Astrocyte of the cerebellum (primary cell): ENCODE measurements at places on chromosomes 4 and X.

GRCh38 chr4:20592663-20593062, 107.6 kb upstream of the PACRGL start:
- DNase-seq = no peak

- DNase-seq = no peak
These were observed 95.4 kb upstream of the ADRA2C start for GRCh38 chr4:3670521-3671519.

DNA sequence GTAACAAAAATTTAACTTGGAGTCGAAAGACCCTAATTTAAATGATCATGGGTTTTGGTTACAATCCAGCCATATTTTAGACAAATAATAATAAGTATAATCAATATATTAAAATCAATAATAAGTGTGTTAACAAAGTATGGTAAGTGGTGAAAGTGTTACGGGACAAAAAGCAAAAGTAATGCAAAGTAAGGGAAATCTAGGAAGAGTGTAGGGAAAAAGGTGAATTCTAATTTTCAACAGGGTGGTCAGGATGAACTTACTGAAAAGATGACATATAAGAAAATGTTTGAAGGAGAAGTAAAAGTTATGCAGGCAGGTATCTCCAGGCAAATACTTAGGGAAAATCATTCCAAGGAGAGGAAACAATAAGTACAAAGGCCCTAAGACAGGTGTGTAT, 32.3 kb downstream of the STX18 start:
- no peak for DNase-seq

DNA sequence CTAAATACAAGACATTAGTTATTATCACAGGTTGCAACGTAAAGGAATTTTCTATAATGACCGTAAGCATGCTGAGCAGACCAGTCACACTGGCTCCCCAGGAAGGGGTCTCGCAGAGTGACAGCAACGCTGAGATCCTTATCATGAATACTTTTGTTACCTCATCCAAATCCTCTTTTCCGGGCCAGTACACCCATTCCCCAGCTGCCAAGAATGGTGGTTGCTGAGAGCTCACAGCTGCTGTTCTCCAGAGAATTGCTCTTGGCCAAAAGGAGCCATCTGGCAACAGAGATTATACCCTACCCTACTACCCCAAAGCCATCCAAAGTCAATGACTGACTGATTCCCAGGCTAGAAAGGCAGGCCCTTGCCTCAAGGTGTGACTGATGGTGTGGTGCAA, 91.6 kb downstream of the FUNDC1 start:
- DNase-seq = no peak

- no peak for DNase-seq
These were observed 1607.7 kb downstream of the ARAP2 start for GRCh38 chr4:34636623-34637022.

DNA sequence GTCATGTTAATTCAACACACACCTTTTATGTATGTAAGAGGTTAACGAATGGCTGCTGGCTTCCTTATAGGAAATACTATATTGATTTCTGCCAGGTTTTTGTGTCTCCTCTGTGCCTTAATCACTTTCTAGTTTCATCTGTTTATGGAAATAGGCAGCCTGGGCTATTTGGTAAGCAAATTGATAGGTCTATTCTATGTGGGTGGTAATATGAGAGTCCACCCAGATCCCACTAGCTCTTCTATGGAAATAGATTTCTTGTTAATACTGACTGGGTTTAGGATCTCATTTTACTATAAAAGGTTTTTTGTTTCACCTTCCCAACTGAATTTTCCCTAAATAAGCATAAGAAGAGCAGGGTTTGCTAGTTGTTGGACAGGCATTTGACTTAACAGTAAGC, 4.1 kb downstream of the BMX start:
- no peak for DNase-seq

- DNase-seq = no peak
These were observed 525.1 kb upstream of the AGA start for GRCh38 chr4:177967328-177967727.

DNA sequence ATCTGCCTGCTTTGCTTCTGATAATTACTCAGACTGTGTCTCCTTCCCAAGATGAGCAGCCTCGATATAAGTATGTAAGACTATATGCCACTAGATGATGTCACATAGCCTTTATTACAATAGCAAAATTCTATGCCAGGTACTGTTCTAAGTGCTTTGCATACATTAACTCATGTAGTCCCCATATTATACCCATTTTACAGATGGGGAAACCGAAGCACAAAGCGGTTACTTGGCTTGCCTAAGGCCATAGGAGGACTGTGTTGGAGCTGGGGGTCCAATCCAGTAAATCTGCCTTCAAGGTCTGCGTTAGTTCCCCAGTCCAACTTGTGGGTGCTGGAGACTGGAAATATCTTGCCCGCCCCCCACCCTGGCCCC, 826 bp upstream of the SCML1 start:
- no peak for DNase-seq

DNA sequence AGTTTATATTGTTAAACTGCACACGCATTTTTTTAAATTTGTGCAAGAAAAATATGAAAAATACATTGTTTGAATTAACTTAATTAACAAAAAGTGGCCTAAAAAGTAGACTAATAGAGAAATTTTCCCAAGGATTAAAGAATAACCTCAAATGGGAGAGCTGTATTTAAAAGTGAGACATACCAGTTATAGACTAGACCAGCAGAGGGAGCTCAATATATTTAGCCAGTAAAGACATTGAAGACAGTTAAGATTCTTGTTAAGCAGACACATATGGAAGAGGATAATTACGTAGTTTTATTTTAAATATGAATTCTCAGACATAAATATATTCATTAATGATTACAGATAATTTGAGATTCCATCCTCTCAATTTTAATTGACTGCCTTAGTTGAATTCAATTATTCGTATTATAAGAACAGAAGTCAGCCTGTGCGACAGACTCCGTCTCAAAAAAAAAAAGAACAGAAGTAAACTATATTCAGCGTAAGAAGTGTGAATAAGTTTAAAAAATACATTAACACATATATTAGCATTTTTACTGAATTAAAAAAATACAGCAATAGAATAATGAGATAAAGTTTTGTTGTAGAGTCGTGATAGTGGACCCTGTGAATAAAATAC, 64.8 kb downstream of the GLRA3 start:
- peak; percentile 34 for DNase-seq

DNA sequence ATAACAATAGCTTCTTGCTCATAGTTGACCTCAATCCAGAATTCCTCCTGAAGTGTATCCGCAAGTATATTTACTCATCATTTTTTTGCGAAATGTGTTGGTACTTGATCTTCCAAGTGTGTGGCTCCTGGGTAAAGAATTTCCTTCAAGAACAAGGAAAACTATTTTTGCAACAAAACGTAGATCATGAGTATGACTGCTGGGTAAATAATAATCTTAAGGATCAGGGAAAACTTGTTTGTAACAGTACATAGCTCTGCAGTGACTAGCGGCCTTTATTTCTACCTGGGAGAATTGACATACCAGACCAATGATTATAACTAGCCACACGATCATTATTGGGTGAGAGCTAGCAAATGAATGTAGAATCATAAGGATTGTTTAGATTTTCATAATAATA, 1311.7 kb downstream of the ARAP2 start:
- DNase-seq = no peak

- no peak for DNase-seq
These were observed 177.3 kb upstream of the DKK2 start for GRCh38 chr4:107213410-107213809.

- DNase-seq = no peak
These were observed 738.3 kb downstream of the STPG2 start for GRCh38 chr4:97404876-97405523.

- DNase-seq = no peak
These were observed 56.9 kb downstream of the ARHGAP10 start for GRCh38 chr4:147788791-147789190.

- no peak for DNase-seq
These were observed 33.6 kb upstream of the TBC1D9 start for GRCh38 chr4:140789759-140790158.

GRCh38 chr4:125041372-125041930, 273.3 kb upstream of the FAT4 start:
- no peak for DNase-seq

- DNase-seq = no peak
These were observed 2.6 kb downstream of the FAAH2 start for GRCh38 chrX:57289089-57289488.

DNA sequence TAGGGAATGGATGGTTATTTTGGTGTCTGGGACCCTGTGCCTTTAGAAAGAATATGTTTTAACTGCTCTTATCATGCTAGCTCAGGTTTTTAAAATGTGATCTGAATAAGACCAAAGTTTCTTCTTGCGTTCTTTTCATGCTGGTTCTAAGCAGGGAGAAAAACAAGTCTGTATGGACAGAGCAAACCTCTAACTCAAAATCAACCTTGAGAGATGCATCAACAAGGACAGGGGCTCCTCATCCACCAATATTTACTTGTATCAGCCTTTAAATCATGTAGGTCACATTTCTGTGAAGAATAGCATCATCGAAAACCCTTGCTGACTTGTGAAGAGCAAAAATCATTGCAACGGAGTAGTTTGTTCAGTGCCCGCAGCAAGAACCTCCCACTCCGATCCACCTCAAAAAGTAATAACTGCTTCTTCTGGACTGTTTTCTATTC, 1.2 kb downstream of the ATP10D start:
- DNase-seq = no peak

DNA sequence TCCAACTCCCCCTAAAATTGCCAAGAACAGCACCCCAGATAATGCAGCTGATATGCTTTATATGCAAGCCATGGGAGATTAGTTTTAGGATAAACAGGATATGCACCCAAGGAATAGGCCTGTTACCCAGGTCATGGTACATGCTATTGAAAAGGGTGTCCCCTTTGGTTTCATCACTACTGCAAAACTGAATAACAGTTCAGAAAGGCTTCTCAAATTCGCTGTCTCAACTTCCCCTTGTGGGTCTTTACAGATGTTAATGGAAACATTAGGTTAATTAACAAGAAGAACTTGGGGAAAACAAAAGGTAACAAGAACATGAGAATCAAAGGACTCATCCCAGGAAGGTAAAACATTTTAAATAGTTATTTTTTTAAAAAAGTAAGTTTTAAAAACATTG, 318.7 kb downstream of the PRR32 start:
- no peak for DNase-seq

- DNase-seq = no peak
These were observed 45.4 kb downstream of the CXorf58 start for GRCh38 chrX:23952984-23953907.

DNA sequence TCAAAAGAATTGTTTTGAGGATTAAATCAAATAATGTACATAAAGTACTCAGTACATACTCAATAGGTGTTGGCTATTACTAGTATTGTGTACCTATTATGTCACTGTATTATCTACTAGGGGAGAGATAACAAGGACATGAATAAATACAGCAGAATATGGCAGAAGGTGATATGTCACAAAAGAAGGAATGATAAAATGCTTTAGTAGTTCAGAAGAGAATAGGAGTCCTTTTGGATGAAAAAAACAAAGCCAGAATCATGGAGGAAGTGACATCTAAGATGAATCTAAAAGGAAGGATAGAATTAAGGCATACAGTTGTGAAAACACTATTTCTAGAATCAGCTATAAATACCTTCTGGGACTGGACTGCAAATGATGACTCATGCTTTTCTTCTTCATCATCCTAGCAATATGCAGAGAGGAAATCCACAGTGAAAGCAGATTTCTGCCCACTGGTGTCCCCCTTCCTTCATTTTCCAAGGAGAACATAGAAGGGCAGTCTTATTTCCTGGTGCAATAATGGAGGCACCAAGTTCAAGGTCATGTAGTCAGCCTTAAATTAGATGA, 98.7 kb downstream of the GLUD2 start:
- no peak for DNase-seq

DNA sequence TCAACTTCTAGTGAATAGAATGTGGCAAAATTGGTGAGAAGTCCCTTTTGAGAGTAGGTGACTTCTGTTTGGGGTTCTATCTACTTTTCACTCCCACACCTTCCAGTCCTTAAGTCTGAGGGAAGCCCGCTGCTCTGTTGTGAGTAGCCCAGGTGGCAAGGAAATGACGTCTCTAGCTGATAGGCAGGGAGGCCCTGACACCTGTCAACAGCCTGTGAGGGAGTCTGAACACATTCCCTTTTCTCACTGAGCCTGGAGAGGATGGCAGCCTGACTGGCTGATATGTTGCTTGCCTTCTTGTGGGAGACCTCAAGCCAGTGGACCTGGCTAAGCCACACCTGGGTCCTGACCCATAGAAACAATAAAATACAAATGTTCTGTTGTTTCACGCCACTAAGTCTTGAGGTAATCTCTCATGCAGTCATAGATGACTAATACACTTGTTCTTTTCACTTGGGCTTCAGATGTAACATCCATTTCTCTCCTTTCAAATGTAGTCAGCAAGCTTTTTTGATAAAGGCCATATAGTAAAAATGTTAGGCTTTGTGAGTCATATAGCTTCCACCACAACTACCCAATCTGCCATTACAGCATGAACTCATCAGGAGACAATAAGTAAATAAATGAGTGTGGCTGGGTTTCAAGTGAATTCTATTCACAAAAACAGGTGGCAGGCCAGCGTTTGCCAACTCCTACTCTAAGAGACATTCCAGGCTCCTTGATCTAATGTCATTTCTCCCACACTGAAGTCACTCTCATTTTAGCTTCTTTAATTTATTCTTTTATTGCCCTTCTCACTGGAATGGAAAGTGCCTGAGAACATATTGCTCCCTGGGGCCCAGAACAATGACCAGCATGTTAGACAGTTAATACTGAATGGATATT, 265.1 kb upstream of the MAD2L1 start:
- DNase-seq = peak; percentile 41

DNA sequence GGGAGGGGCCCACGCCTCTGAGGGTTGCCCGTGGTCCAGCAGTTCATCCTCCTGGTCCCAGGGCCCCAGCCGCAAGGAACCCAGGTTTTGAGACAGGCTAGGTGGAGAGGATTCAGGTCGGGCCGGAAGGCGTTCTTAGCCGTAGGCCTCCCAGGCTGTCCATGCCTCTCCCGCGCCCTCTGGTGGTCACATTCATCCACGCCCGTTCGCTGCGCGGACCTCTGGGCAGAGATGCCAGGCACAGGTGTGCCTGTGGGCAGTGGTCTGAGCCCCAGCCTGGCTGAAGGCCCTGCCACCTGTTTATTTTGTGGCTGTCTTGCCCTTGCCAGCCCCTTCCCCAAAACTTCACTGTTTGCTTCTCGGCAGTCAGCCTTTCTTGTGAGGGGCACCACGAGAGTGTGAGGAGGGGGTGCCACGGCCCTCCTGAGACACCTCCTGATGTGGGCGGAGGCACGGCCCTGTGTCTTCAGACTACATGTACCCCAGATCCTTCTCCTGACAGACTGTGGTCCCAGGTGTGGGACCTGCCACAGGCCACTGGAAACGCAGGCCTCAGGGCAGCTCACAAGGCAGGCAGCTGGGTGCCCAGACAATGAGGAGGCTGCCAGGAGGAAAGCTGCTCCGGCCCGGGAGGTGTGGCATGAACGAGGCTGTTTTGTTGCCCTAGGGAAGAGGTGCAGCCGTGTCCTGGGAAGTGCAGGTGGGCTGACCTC, 5.0 kb downstream of the UVSSA start:
- peak; percentile 48 for DNase-seq

DNA sequence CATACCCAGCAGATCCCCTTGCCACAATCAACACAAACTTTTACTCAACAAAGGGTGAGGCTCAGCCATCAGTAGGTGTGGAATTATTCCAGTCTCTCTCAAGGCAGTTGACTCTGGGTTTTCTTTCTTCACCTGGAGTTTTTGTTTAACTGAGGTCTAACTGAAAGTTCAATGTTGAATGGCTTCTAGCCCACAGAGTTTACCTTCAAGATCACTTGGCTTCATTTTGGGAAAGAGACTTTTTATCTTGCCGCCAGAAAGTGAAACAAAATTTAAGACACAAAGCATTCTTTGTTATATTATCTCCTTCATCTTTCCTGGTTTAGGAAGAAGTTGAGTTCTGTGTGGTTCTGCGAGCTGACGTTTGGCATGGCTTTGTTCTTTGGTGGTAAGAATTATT, 83.8 kb upstream of the RASGEF1B start:
- DNase-seq = no peak
